Renal pelvis (tissue), 12 donors: ENCODE measurements at places on chromosomes 2 and 18. TPM values are rescaled to one million over a fixed set of nuclear protein-coding genes. Genes with fewer than 3 reads are reported as not detected.

- no peak for DNase-seq
These were observed 290.8 kb upstream of the MYT1L start for GRCh38 chr2:2621855-2622254.

DNA sequence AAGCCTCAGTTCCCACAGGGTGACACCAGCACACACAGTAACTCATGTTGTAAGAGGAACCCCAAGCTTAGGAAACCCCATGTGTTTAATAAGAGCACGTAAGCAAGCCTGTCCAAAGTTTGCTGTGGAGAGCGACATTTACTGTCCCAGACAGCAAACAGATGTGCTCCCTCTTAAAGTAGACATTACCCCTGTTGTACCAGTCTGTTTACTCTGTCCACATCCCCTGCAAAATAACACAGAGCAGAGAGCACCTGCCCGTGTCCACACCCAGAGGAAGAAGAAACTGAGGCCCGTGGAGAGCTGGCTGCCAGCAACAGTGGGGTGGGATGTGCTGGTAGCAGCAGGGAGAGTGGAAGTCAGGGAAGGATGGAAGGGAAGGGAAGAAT, 243.5 kb downstream of the GBX2 start:
- no peak for DNase-seq

DNA sequence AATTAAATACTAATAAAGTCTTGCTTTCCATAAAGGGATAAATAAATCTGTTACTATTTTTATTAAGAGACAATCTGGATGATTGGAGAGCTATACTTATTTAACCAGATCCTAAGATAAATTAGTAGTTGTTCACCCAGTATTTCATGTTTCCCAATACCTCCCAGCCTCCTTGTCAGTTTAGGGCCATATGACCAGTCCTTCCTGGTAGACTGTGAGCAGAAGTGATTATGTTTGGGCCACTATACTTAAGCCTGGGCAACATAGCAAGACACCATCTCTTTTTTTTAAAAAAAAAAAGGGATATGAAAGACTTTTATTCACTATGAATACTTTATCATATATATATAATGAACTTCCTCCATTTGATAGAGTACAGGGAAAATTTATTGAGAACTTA, 48.8 kb upstream of the PPM1B start:
- no peak for DNase-seq

- DNase-seq = no peak
These were observed 131.3 kb downstream of the INO80D start for GRCh38 chr2:205954707-205955106.

BCL2L11 gene
- 19.6 TPM for polyA plus RNA-seq
